Brain pericyte (primary cell): ENCODE measurements at places on chromosomes 5 and 9.
A peak's percentile ranks its signal among the peaks of the same experiment; 100 is the strongest.

GRCh38 chr5:10421896-10422691, 19.6 kb upstream of the ROPN1L start:
- no peak for DNase-seq

DNA sequence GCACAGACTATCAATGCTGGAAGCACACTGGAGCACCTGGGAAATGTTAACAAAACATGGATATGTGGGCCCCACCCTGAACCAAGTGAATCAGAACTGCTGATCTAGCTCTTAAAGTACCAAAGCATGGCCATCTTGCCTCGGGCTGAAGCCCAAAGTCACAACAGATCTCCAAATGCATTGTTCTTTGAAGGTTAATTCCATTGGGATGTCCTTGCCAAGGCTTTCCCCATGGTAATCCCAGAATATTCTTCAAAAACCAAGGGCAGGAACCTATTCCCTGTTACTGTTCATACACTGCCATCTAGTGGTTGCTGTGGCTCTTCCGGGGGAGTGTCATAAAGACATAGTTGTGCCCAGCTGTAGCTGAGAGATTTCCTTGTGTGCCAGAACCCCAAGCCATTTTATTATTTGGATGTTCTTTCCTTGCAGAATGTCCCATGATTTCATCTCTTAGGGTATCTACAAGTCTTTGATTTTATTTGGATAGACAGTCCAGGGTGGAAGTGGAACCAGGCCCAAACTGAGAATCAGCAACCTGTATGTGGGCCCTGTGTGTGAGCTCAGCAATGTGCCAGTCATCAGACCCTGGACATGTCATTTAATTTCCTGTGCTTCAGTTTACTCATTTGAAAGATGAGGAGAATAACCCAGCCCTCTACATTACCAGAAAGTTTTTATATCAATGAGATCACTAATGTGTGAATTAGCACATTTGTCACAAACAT, 290.0 kb downstream of the ACTL7B start:
- peak; percentile 27 for DNase-seq

DNA sequence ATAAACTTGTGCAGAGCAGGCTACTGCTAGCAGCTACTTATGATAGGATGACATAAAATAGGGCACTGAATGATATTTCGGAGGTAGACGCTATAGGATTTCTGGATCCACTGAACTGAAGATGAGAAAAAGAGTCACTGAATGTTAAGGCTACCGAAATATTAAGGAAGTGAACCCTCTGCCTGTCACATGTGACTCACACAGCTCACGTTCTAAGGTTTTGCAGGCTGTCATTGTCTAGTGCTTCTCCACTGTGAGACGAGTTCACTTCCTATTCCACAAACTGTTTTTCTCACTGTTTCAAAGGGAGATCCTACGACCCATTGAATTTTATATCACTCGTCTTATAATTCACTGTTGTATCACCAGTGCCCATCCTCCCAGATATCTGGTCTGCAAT, 100.8 kb downstream of the CTNND2 start:
- DNase-seq, result no peak

GRCh38 chr5:164431634-164432304, 926.4 kb downstream of the MAT2B start:
- DNase-seq, result no peak

- DNase-seq, result no peak
These were observed 147.8 kb upstream of the CCNH start for GRCh38 chr5:87560528-87560927.

GRCh38 chr9:13354733-13355132, 75.2 kb upstream of the MPDZ start:
- no peak for DNase-seq

- DNase-seq, result no peak
These were observed 457.3 kb downstream of the DMAC1 start for GRCh38 chr9:7342229-7342628.

DNA sequence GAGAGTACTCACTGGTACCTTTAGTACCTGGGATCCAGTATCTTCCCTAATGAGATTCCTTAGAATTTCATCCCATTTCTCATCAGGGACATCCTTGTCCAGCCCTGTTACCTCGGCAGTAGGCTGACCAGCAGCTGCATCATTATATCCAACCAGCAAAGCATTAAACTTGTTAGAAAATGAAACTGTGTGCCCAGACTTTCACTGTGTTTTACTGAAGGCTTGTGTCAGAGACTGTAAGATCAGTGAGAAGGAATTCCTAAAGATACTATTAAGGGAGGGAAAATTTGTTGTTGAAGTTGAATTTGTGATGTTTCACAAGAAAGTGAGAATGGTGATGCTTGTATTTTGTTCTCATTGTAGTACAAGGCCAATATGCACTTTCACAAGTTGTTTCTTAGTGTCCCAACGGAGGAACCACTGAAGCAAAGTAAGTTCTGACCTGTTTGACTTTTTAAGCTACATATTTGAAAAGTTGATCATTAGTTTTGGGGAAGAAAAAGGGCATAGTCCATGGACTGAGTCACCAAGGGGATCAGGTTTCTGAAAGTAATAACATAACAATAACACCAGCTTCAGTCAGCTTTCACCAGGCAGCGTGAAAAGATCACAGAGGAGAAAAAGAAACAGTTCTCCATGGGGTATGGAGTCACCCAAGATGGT, 48.8 kb downstream of the GRAMD2B start:
- DNase-seq, result peak; percentile 55

DNA sequence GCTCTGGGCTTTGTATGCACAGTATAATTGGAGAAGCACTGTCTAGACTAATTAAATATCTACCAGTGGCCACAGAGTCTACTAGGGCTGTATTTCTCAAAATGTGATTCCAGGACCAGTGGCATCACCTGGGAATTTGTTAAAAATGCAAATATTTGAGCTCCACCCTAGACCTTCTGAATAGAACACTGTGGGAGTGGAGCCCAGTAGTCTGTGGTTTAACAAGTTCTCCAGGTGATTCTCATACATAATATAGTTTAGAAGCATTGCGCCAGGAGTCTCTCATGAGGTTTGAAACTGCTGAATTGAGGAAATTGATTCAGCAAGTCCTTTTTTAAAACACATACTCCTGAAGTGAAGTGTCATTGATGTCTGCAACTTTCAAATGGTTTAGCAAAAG, 74.7 kb downstream of the FCHO2 start:
- DNase-seq, result no peak

DNA sequence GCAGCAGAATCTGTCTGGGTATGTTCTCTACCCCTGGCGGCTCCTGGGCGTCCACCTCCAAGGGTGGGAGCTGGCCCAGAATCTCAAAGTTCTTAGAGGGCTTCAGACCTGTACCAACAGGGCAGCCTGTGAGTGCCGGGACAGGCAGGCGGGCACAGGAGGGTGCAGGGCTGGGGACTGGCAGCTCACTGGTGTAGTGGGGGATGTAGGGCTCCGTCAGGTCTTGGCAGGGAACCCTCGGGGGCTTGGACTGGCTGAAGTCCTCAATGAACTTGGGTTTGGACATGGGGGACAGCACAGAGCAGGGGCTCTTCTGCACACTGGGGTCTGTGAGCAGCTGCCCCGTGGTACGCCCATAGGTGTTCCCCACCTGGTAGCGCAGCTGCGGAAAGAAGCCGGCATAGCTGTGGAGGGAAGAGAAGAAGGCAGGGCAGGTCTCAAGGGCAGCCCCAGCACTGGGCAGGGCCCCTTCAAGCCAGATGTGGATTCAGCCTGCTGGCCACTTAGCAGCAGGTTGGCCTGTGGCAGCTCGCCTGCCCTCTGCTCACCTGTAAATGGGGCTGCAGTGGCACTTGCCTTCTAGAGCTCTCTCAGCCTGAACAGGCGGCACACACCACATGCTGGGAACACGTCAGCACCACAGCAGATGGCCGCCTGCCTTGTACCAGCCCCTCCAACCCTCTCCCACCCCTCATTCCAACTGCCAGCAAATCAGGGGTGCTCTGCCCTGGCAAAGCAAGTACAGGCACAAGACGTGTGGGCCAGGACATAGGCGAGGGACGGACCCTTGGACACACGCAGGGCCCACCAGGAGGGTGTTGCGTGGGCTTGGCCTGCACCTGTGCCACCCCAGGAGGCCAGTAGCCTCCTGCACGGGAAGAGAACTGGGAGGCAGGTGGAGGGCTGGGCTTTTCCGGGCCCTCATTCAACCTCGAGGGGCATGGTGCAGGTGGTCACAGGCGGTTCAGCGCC, 4.6 kb downstream of the TUBB4B start:
- no peak for DNase-seq

GRCh38 chr5:9054322-9054721, 491.6 kb downstream of the SEMA5A start:
- DNase-seq, result no peak

- no peak for DNase-seq
These were observed 868.7 kb upstream of the DMAC1 start for GRCh38 chr9:8668231-8668630.

DNA sequence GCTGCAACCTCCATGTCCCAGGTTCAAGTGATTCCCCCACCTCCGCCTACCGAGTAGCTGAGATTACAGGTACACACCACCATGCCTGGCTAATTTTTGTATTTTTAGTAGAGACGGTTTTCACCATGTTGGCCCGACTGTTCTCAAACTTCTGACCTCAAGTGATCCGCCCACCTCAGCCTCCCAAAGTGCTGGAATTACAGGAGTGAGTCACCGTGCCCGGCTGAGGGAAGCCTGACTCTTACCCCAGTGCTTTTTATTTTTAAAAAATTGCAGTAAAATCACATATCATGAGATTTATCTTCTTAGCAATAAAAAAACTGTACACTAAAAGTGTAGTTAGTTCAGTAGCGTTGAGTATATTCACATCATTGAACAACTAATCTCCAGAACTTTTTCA, 105.3 kb downstream of the SLIT3 start:
- DNase-seq, result no peak

GRCh38 chr9:126635661-126636439, 22.1 kb downstream of the LMX1B start:
- no peak for DNase-seq

DNA sequence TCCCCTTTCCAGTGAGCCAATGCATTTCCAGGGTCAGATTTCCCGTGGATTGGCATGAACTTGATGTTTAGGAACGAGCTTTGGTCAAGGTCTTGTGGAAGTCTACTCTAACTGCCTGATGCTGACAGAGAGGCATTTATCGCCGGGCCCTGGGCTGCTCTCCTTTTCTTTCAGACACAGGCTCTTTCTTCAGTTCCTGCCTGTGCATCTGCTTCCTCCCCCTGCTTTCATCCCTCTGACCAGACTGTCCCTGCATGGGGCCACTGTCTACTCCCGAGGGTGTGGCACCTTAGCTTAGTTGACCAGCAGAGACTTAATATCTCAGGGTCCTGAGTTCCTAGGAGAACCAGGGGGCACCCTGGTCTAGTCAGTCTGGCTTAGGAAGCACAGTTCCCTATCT, 41.2 kb downstream of the RALGPS1 start:
- no peak for DNase-seq

DNA sequence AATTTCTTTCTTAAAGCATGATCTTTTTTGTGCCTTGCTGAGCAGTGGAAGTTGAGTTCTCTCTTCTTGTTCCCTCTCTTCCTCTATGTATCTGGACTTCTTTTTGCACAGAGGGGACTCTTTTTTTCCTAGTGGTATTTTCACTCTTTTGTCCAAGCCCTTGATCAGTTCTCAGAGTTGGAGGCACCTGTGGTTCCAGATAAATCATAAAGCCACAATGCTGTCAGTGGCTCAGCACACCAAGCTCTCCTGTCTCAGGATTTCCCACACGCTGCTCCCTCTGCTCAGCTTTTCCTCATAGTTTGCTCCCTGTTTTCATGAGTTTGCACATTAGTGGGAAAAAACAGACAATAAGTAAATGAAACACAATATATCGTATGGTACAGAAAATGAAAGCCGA, 110.3 kb upstream of the ZNF608 start:
- DNase-seq, result no peak

- DNase-seq, result no peak
These were observed 6.2 kb downstream of the SURF2 start for GRCh38 chr9:133362359-133363044.

DNA sequence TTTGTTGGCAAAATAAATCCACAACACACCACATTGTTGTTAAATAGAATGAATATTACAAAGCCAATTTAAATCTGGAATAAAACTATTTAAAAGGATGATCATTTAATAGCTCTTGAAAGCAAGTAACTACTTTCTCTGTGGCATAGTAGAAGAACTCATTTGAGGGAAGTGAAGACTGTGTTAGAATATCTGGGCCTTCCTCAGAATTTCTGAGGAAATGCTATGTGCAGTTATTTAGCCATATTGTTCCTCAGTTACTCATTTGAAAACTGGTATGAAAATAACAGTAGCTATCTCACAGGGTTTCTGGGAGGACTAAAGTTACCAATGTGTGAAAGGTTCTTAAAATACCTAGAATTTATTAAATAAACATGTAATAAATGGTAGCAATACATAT, 595.8 kb downstream of the PSAT1 start:
- no peak for DNase-seq

GRCh38 chr5:76736679-76737556, 21.0 kb downstream of the F2R start:
- DNase-seq, result no peak

DNA sequence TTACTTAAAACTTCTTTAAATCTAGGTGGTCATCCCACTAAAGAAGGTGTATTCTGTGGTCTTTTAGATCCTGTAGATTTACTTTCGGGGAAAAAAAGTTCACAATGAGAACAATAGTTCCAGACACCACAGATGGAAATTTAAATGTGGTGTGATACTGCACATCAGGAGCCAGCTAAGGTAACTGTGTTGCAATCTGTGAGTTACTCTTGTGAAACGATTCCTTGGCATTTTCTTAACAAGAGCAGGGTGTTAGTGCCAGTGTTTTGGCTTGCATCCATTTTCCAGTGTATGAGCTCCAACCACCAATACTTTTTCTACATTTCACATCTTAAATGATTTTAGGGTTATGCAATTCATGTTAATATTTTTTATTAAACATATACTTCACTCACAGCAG, 674.5 kb downstream of the CETN3 start:
- DNase-seq, result no peak
